ENCODE measurements at places on chromosomes 5 and 9.

DNA sequence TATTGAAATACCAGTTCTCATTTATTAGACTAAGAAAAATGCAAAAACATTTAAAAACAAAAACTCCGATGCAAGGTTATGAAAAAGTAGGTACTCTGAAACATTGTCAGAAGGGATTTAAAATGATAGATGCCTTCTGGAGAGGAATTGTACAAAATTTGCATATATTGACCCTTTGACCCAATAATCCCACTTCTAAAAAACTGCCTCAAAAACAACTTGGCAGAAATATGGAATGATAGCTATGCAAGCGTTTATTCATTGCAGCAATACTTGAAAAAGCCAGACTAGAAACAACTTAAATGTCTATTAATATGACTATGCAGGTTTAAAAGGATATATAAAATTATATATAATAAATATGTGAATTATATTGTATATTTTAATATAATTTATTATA lies 118.4 kb downstream of the PLK2 start:
- no peak for DNase-seq

- no peak for DNase-seq
These were observed 21.5 kb downstream of the SLC6A7 start for GRCh38 chr5:150211156-150212030.

DNA sequence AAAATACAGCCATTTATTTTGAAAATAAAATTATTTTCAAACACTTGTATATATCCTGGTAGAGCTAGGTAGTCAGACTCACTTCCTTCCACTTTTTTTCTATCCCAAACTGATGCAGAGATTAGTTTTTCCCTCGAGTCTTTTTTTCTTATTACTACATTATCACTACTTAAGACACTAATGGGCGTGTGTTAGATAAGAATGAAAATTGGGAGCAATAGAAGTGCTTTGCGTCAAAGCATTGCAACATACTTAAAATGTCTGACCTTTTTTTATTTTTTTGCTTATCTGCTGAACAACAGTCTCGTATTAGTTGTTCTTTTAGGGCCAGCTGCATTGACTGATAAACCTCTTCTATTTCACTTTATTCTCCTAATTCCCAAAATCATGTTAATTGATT lies 1278.7 kb downstream of the CDH12 start:
- DNase-seq: no peak

GRCh38 chr9:33109850-33110595 lies 33.5 kb upstream of the SMU1 start:
- DNase-seq: no peak

- no peak for DNase-seq
These were observed 64.2 kb downstream of the RICTOR start for GRCh38 chr5:39009981-39010380.

GRCh38 chr5:5799826-5800225 lies 377.3 kb downstream of the ICE1 start:
- no peak for DNase-seq

DNA sequence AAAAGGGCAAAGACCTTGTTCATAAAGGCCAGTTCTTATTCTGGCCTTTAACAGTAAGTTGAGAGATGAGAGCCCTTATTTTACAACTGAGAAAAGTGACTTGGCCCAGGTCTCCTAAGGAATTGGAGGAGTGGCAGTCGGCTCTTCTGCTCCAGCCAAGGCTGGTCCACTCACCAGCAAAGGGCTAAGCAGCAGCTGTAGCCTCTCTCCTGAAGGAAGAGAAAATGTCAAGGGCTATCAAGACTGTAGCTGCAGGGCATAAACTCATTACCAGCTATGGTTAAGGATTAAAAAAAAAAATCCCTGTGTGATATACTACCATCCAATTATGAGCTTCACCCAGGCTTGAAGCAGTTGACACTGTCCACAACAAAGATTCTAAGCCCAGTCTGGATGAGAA lies 138.6 kb upstream of the RAD23B start:
- no peak for DNase-seq

GRCh38 chr5:1961952-1962595 lies 79.3 kb upstream of the IRX4 start:
- peak; percentile 9 for DNase-seq

DNA sequence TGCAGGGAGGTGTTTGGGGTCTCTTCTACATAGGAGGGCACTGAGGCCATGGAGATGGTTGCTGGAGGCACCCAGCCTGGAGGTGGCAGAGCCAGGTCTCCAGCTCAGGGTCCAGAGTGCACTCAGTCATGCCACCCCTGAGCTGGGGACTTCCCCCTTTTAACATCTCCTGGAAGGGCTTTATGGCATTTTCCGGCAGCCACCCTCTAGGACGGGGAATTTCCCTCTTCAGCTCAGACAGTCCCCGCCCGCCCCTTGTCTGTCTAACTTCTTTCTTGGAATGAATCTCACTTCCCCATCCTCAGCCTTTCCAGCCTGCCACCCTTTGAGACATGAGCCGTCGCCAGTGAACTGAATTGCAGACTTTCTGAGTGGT lies 49.9 kb downstream of the COL15A1 start:
- DNase-seq: no peak

- no peak for DNase-seq
These were observed 2.0 kb upstream of the PTGR1 start for GRCh38 chr9:111601237-111602018.

- no peak for DNase-seq
These were observed 29.3 kb upstream of the OBP2B start for GRCh38 chr9:133238272-133238850.

DNA sequence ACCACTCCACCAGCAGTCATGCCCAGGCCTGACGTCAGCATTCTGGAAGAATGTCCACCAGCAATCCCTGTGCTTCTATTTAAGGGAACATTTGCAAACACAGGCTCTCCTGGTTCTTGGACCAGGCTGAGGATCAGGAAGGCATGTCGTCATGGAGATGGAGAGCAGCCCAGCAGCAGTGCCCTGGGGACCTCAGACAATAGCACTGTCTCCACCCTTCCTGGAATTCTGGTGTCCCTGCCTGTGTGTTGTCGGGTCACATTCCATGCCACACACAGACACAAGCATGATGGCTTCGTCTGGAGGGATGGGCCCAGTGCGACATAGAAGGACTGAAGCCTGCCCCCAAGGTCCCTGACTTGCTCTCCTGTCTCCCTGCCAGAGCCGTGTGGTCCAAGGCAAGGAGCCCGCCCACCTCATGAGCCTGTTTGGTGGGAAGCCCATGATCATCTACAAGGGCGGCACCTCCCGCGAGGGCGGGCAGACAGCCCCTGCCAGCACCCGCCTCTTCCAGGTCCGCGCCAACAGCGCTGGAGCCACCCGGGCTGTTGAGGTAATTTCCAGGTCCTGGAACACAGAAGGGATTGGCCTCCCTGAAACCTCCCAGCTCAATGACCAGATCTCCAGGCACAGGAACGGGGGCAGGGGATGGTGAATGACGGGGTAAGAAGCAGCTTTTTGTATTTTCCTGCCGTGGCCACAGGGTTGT lies 43.8 kb downstream of the STOM start:
- DNase-seq: no peak

DNA sequence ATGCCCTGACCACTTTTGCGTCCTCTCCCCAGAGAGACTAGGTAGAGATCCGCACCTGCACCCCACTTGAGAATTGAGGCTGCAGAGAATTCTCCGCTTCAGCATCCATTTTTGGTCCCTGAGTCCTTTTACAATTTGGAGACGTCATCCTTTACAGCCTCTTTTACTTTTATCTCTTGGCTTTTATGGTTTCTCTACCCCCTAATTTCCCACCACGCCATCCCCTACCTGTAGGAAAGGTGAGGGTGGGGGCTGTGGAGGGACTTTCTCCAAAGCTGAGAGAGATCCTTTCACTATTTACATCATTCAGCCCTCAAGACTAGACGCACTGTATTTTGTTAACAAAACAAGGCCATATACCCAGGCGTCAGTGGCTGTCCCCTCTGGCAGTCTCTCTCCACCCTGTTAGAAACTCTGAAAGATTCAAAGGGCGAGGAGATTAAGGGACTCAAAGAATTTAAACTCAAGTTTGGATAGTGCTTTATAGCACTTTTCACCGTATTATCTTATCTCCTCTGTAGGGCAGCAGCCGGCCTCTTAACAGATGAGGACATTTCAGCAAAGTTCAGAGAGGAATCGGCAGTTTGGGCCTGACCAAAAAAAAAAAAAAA lies 1.7 kb downstream of the MSX2 start:
- DNase-seq: no peak

DNA sequence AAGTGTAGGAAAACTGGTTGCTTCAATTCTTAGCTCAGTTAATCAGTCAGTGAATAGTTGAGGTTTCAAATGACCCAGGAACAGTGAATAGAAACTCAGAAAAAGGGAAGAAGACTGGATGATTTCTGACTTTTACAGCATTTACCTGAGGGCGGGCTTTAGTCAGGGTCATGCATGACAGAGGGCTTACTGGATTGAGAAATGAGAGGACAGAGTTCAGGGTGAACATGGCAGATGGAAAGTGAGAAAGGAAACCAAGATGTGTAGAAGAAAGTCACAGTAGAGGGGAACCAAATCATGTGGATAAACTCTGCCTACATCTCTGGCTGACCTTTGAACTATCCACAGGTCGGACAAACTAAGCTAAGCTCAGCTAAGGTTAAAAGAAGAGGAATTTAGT lies 596.0 kb downstream of the SEMA5A start:
- DNase-seq: no peak

DNA sequence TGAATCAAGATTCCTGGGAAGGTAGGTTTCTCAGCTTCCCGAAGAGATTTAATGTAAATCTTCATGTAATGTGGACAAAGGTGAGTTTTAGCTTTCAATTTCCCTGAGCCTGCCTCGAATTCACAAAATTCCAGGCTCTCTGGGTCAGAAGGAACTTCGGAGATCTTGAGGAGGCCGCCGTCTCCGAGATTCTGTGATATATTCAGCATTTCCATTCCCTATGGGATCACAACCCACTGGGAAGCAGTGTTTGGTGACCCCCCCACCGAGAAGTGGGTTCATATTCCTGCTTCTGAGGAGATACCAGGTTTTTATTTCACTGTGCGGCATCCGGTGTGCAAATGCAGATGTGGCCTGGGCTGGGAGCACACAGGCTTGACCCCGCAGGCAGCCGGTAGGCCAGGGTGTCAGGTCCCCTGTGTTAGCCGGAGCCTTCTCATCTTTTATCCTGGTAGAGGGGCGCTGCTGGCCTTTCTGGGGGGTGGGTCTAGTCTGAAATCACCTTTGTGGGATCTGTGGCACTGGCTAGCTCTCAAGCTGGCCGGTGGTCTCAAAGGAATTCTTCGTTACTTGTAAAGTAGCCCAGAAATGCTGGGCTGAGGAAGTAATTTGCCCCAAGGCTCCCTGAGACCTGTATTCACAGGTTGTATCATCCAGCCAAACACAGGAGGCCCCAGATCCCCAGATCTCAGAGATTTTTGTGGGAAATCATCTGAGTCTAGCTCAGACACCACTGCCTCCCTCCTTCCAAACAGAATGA lies 1.4 kb downstream of the PLEKHG4B start:
- no peak for DNase-seq

DNA sequence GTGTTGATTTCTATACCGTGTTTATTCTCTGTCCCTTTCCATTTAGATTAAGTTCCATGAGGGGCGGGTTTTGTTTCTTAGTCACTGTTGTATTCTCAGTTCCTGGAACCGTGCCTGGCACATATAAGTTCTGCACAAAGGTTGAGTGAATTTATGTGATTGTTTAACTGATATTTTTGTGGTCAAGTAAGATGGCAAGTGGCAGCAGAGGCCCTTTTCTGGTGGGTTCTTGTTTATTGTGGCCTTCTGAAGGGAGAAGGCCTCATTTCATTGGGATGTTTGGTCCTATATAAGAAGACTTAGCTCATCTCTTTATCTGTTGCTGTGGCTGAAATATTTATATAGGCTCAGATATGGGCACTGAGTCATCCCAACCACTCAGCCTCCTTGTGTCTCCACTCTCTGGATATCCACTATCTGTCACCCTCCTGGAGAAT lies 262.5 kb downstream of the PSAT1 start:
- no peak for DNase-seq

DNA sequence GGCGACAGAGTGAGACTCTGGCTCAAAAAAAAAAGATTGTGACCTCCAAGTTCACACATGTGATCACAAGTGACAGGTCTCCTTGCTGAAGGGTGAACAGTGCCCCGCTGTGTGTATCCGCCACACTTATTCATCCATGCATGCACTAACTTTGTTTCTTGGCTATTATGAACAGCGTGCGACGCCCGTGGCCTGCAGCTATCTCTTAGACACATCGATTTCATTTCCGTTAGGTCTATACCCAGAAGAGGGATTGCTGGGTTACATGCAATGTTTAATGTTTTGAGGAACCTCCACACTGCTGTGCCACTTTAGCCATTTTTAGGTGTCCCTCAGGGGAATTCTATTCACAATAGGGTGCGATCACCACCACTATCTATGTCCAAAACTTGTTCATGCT lies 12.1 kb upstream of the EGFL7 start:
- DNase-seq: no peak

DNA sequence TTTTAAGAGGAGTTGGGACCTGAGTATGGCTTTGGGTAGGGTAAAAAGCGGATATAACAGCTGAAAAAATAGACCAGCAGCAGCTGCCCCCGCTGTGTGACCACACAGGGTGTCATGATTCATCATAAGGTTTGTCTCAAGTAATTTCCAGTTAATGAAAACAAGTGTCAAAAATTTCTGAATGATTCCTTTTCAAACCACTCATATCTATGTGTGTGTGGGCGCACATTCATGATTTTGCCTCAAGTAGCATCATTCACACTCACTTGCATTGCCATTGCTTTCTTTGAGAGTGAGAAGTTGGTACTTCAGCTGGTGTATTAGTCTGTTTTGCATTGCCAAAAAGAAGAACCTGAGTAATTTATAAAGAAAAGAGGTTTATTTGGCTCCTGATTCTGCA lies 12.1 kb upstream of the TNFAIP8 start:
- DNase-seq: no peak

DNA sequence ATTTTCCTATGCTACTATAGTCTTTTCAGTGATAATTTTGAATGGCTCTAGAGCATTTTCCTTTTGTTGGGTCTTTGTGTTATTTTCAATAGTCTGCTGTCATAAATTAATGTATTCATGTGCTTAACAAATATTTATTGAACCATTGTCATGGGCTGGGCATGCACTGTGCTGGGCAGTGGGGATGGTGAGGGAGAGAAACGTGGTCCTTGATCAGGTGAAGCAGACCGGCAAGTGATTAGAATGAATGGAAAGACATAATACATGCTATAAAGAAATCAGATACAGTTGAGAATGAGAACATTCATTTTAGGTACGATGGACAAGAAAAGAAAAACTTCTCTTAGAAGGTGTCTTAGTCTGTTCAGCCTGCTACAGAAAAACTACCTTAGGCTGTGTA lies 66.1 kb downstream of the KIF4B start:
- DNase-seq: no peak

DNA sequence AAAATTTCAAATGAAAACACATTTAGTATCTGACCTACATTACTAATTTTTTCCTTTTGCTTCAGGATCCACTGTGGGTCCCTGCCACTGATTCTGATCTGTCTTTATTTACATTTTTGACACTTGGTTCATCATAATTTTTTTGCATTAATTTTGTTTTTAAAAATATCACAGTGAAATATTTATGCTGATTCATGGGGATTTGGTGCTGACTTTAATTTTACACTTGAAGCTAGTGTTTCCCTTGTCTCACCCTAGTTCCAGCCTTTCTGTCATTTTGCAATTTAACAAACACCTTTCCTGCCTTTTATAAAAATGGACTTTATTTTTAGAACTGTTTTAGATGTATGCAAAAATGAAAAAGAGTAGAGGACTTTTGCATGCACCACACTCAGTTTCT lies 111.9 kb upstream of the MARCHF11 start:
- DNase-seq: no peak

GRCh38 chr5:173315495-173316338 lies 12.5 kb downstream of the STC2 start:
- no peak for DNase-seq

- no peak for DNase-seq
These were observed 20.8 kb upstream of the FCN1 start for GRCh38 chr9:134938346-134939079.

- no peak for DNase-seq
These were observed 113.2 kb downstream of the CDH18 start for GRCh38 chr5:19874811-19875210.

All from T-helper 1 cell (primary cell).